ENCODE measurements at places on chromosomes 1 and 21.
A peak's percentile ranks its signal among the peaks of the same experiment; 100 is the strongest.

GRCh38 chr1:89640440-89640839 lies 7.5 kb downstream of the LRRC8C start:
- DNase-seq: no peak

GRCh38 chr1:5424802-5425703 lies 567.2 kb downstream of the NPHP4 start:
- DNase-seq: no peak

DNA sequence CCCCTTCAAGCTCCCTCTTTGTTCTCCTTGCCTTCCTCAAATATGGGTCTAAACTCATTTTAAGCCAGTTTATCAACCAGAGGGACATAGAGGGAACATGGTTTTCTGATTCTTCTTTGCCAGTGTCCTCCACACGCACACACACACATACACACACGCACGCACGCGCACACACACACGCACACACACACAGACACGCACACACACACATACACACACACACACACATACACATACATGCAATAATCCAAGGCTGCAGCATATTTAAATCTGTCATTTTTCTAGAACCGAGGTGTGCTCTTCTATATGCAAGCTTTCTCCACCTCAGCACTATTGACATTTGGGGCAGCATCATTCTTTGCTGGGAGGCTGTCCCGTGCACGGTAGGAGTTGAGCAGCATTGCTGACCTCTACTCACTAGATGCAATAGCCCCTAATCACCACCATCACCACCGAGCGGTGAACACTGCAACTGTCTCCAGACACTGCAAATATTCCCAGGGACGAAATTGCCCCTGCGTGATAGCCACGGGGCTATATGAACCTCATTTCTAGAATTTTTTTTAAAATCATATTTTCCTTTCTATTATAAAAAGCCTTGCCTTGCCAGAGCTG lies 8.0 kb downstream of the TNFRSF9 start:
- no peak for DNase-seq

DNA sequence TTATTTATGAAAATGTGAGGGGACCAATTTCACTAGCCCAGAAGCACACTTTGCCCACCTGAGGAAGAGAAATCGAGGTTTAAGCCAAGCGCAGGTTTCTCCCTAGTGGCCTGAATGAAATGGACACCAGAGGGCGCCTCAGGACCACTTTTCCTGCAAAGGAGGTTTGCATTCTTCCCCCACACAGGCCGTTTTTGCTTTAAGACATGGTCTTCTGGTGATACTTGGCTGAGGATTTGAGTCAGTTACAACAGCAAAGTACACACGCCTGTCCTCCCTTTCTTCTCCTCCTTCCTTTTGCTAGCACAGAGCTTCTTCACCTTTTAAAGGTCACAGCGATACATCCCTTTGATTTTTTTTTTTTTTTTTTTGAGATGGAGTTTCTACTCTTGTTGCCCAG lies 5.4 kb downstream of the PLA2G2E start:
- DNase-seq: peak; percentile 83

- no peak for DNase-seq
Observed at GRCh38 chr21:41282412-41282811, 34.2 kb upstream of the FAM3B start.

- no peak for DNase-seq
Observed at GRCh38 chr1:94122201-94122970, 1.4 kb upstream of the ABCA4 start.

- no peak for DNase-seq
Observed at GRCh38 chr1:159190441-159190840, 14.2 kb upstream of the ACKR1 start.

Data from activated CD4-positive, alpha-beta T cell treated with anti-CD3 and anti-CD28 coated beads, Interleukin-2, Interleukin-6, amounts not matched to agents 100 ng/mL and 50 ng/mL, durations not matched to agents 16 hours and 8 hours (primary cell).